ENCODE measurements at places on chromosomes 6 and 20.

DNA sequence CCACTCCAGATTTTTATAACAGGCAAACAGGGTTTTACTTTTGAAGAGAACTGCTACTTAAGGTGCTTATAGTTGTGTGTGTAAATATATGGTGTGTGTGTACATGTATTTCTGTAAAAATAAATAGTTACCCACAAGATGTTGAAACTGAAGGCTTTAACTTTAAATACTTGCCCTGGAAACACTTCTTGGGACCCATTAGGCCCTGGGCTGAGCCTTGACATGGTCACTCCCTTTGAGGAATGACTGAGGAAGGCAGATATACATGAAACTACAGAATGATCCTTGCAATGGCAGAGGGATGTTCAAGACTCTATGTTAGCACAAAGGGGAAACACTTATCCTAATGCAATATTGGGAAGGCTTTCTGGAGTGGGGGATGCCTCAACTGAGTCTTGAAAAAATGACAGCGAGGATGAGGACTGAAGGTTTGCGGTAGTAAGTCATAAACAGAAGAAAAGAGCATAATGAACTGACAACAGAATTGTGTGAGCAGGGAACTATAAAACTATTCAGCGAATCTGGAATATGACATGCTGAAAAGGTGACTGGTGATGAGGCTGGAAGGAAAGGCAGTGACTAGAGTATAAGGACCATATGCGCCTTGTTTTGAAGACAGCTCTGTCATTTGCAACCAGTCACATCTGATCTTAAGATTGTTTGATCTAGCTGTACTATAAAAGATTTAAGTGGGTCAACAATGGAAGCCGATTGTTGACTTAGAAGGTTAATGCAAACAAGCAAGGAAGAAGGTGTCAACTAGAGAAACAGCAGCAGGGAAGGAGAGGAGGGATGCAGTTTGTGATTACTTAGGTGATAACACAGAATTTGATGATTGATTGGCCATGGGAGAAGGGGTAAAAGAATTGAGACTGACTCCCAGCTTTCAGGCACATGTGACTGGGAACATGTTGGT, 64.4 kb upstream of the COL21A1 start:
- no peak for DNase-seq

DNA sequence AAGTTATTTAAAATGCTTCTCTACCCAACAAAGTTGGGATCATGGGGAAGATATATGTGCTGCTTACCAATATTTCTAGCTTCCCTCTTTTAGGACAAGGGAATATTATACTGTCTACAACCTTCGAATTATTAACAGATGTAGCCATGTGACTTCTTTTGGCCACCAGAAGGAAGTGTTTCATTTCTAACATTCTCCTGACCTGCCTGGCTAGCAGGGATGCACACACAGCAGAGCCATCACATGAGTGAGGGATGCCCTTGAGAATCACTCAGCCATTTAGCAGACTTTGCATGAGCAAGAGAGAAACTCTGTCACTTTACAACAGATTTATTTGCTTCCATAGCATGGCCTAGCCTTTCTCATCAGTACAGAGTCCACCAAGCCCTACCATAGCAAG, 230.7 kb upstream of the MARCKS start:
- no peak for DNase-seq

DNA sequence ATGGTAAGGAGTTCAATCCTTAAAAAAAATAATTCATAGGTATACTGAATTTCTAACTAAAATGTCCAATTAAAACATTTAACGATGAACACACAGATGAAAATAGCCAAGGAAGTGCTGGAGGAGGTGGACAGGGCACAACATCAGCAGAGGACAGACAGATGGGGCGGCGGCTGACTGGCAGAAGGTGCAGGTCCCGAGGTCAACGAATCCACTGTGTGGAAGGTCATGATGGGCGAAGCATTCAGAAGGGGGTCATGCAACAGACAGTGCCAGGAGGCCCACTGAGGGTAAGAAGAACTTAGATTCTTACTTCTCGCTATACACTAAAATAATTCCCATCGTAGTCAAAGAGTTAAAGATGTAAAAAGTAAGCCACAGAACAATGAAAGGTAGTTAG, 34.2 kb upstream of the FRMD1 start:
- no peak for DNase-seq

GRCh38 chr6:95169775-95170174, 407.6 kb upstream of the MANEA start:
- no peak for DNase-seq

GRCh38 chr6:87741001-87741650, 39.1 kb upstream of the AKIRIN2 start:
- DNase-seq = no peak

- no peak for DNase-seq
Observed at GRCh38 chr20:52172392-52173047, 19.1 kb downstream of the ZFP64 start.
